ENCODE measurements at places on chromosomes 13 and 19.
A peak's percentile ranks its signal among the peaks of the same experiment; 100 is the strongest.

- no peak for DNase-seq
These were observed 14.5 kb downstream of the NLRP12 start for GRCh38 chr19:53809518-53810186.

GRCh38 chr13:83220241-83220640, 662.0 kb downstream of the SLITRK1 start:
- DNase-seq: no peak

- no peak for DNase-seq
These were observed 173.1 kb downstream of the LACC1 start for GRCh38 chr13:44052780-44053184.

- DNase-seq: no peak
These were observed 2.3 kb downstream of the ZNF700 start for GRCh38 chr19:11927227-11927626.

GRCh38 chr13:98485561-98485960, 91.3 kb downstream of the STK24 start:
- DNase-seq: no peak

GRCh38 chr13:80783926-80784565, 443.1 kb upstream of the SPRY2 start:
- DNase-seq: no peak

- DNase-seq: peak; percentile 74
These were observed 11.8 kb downstream of the PGLS start for GRCh38 chr19:17522988-17523872.

GRCh38 chr19:6719992-6720368, 470 bp downstream of the C3 start:
- no peak for DNase-seq

GRCh38 chr13:111506621-111507020, 186.2 kb downstream of the TEX29 start:
- DNase-seq: no peak

DNA sequence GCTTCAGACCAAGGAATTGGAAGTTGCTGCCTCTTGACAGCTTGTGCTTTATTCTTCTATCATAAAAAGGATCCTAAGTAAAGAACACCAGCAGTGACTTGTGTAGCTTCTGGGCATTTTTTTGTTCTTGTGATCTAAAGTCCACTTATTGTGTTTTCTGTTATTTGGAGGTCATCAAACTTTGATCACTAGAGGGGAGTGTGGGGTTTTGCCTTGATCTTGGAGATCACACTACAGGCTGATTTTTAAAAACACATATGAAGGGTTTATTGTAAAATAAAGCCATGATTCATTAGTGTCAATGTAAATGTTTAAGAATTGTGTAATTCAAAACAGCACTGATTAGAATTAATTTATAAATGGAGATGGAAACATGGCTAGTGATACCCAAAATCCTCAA, 328.7 kb upstream of the EDNRB start:
- no peak for DNase-seq

DNA sequence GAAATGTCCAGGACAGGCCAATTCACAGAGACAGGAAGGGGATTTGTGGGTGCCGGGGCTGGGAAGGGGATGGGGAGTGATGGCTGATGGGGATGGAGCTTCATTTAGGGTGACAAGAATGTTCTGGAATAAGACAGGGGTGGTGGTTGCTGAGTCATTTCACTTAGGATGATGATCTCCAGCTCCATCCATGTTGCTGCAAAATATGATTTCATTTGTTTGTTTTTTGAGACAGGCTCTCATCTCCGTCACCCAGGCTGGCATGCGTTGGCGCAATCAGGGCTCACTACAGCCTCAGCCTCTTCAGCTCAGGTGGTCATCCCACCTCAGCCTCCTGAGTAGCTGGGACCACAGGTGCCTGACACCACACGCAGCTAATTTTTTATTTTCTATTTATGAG, 3.1 kb upstream of the JSRP1 start:
- no peak for DNase-seq

GRCh38 chr19:54186351-54186750, 3.0 kb downstream of the MBOAT7 start:
- DNase-seq: no peak

- DNase-seq: no peak
These were observed 3.0 kb downstream of the HSPBP1 start for GRCh38 chr19:55276720-55277430.

- DNase-seq: no peak
These were observed 477.1 kb upstream of the SGCG start for GRCh38 chr13:22703601-22704209.

- DNase-seq: no peak
These were observed 9.2 kb upstream of the ZNF761 start for GRCh38 chr19:53422551-53422950.

- DNase-seq: no peak
These were observed 698.0 kb downstream of the PCDH9 start for GRCh38 chr13:66532146-66532545.

DNA sequence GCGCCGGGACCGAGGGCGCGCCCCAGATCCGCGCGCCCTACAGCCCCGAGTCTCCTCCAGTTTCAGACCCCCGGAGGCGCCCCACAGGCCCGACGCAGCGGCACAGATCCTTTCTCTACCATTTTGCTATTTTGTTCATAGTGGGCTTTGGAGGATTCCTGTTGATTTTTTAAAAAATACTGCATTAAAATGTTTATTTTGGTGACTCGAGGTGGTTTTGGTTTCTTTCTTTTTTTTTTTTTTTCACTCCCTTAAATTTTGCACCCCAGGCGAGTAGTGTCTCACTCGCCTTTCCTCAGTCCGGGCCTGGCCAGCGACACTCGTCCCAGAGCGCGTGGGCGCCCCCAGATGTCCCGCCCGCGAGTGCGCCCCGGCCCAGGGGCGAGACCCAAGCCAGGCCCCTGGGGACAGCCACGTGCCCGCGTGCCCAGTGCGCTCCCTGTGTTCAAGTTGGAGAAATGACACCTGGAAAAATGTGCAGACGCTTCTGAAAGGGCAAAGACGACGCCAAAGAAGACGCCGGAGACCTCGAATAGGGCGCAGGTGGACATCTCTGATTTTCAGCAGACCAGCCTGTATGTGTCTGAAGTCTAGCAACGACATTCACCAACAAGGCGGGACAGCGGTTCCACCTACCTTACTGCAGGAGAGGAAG, 471 bp upstream of the INSR start:
- DNase-seq: no peak

DNA sequence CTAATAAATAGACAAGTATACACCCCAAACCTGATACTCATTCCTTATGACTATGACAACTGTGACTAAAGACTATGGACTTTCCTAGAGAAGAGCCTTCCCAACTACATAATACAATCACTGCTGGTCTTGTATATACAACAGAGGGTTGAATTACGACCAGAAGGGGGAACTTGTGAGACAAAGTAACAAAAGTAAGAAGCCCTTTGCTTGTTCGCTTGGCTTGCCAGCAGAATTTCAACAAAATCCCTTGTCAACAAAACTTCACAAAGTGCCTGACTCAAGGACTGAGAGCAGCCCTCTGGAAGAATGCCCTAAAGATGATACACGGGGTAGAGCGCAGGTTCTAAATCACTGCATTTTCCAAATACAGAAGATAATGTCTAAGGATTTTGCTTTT, 99.4 kb downstream of the WASF3 start:
- DNase-seq: no peak

DNA sequence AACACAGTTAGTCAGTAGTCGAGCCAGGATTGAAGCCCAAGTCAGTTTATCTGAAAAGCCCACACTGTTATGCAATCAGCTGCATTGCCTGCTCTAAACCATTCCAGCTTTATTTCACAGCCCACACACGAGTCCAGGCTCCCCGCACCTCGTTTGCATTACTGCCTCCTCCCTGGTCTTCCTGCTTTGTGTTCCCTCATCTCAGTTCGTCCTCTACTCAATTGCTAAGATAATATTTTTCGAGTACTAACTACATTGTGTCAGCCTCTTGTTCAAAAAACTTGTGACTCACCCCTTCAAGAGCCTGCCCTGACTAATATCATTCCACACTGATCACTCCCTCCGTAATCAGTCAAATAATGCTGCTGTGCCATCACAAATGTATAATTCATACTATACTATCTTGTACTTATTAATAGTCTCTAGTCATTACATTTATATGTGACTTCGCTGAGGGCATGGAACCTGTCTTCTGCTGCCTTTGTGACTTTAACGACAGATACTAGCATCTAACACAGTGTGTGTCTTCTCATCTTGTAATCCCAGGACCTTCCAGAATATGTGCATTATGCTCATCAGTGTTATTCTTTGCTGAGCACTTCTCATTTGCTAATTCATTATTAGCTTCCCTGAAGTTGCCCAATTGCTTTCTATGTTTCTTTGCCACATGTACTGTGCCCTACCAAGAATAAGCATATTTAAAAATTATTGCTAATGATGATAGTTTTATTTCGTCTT, 26.2 kb upstream of the WDFY2 start:
- no peak for DNase-seq

DNA sequence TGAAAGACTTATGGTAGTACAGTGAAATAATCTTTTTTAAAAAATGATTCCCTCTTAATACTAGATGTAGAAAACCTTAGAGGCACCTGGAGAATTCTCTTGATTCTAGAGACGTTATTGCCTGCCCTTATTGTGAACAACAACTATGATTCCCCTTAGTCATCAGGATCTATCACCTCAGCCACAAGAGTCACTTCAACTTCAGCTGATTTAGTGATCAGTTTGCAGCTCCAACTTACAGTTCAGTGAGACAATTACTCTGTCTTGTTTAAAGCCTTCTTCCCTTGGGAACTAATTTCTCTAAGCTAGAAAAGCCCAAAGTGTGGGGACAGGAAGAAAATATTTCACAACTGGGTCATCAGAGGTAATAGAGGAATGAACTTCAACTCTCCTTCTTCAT, 254.3 kb upstream of the SLITRK1 start:
- DNase-seq: no peak

- DNase-seq: no peak
These were observed 8.6 kb upstream of the PEAK3 start for GRCh38 chr19:2290441-2291184.

GRCh38 chr13:110921209-110921608, 6.3 kb upstream of the ANKRD10 start:
- no peak for DNase-seq

GRCh38 chr13:36431204-36432105, 840 bp upstream of the CCNA1 start:
- no peak for DNase-seq

Data from GM18507 (cell line).